ENCODE measurements at places on chromosomes 4 and X.

- peak; percentile 38 for DNase-seq
Measured at GRCh38 chr4:21768349-21769310, 179.9 kb downstream of the KCNIP4 start.

DNA sequence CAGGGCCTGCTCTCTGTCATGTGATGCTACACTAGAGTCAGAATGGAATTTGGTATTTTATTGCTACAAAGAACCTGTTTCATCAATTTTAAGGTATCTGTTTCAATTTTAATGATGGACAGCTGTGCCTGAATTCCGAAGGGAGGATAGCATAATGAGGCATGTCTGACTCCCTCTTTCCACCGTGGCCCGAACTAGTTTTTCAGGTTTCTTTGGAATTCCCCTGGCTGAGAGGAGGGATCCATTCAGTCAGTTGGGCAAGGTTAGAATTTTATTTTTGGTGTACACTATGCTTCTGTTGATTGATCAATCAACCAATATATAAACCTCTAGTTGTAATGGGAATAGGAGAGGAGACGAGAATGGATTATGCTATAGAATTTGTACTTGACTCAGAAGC is 761.8 kb downstream of the FAM133A start:
- DNase-seq = no peak

- DNase-seq = no peak
Measured at GRCh38 chr4:26862381-26862915, 1.8 kb downstream of the STIM2 start.

GRCh38 chrX:134990801-134991481 is at the start of gene SMIM10:
SMIM10 (plus strand) TSS chrX:134990991; CDS start chrX:134991096, 105 bp downstream.
- DNase-seq = peak; percentile 75

- DNase-seq = no peak
Measured at GRCh38 chr4:32890398-32890797, 2170.2 kb downstream of the PCDH7 start.

DNA sequence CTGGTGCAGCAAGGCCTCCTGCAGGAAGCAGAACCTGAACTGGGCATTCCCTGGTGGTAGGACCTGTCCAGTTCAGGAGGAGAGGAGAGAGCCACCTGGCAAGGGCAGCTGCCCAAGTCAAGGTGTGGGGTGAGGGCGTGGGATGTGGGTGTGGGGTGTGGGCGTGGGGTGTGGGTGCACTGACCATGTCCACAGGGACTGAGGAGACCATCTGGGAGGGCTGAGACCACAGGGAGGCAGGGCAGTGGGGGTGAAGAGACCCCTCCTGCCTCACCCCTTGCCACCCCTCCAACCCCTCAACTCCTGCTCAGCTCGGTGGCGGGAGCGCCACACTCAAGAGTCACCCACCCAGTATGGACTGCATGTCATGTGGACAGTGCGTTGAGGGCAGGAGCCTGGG is 117.9 kb downstream of the CPZ start:
- DNase-seq = no peak

DNA sequence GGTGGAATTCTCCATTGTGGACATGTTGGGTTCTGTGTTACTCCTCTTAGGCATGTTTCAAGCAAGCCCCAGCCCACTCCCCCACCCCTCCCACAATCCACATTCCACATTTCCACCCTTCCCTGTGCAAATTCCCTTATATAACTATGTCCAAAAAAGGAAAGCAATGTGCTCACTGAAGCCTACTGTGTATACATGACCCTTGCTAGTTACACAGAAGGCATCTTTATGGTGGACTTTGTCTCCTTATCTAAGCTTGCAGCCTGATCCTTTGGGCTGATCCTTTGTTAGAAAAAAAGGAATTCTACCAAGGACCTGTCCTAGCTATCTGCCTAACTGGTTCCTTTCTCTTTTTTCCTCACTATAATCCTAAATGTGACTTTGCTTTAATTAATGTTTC is 796.8 kb downstream of the NLGN4X start:
- no peak for DNase-seq

DNA sequence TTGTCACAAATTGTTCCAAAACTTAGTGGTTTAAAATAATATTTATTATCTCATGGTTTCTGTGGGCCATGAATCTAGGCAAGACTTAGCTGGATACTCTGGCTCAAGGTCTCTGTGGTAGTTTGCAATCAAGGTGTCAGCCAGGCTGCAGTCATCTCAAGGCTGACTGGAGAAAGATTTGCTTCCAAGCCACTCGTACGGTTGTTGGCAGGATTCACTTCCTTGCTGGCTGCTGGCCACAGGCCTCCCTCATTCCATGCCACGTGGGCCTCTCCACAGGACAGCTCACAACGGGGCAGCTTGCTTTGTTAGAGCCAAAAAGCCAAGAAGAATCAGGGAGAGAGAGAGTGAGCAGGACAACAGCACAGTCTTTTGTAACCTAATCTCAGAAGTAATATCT is 101.4 kb downstream of the WWC2 start:
- DNase-seq = peak; percentile 75

- DNase-seq = no peak
Measured at GRCh38 chr4:38774181-38774955, 8.4 kb downstream of the TLR10 start.

DNA sequence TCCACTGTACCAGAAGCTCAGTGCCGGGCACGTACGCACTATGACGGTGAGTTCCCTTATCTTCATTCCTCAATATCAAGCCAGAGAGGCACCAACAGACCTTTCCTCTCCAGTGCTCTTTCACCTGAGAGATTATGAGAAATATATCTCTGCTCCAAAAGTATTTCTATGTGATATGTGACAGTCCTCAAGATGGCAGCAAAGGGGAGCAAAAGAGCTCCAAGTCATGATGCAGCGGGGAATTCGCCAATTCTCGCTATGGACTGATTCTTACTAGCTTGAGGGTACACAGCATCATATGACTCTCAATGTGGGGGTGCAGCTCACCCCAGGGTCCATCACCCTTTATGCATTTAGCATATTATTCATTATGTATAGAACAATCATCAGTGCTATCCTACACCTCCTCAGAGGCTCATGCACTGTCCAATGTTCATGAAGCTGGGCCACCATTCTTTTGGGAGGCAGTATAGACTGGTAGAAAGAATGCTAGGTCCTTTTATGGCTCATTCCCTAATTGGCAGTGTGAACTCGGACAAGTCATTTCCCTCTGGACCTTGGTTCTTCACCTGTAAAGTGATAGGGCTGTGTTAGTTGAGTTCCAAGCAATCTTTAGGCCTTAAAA is 12.8 kb upstream of the IQSEC2 start:
- no peak for DNase-seq

- no peak for DNase-seq
Measured at GRCh38 chr4:76588274-76588673, 153.2 kb downstream of the SHROOM3 start.

- no peak for DNase-seq
Measured at GRCh38 chr4:124090021-124090420, 622.5 kb downstream of the ANKRD50 start.

GRCh38 chr4:99404595-99405287 is 30.4 kb downstream of the ADH7 start:
- peak; percentile 38 for DNase-seq

- DNase-seq = no peak
Measured at GRCh38 chr4:14340321-14340720, 662.0 kb upstream of the CPEB2 start.

DNA sequence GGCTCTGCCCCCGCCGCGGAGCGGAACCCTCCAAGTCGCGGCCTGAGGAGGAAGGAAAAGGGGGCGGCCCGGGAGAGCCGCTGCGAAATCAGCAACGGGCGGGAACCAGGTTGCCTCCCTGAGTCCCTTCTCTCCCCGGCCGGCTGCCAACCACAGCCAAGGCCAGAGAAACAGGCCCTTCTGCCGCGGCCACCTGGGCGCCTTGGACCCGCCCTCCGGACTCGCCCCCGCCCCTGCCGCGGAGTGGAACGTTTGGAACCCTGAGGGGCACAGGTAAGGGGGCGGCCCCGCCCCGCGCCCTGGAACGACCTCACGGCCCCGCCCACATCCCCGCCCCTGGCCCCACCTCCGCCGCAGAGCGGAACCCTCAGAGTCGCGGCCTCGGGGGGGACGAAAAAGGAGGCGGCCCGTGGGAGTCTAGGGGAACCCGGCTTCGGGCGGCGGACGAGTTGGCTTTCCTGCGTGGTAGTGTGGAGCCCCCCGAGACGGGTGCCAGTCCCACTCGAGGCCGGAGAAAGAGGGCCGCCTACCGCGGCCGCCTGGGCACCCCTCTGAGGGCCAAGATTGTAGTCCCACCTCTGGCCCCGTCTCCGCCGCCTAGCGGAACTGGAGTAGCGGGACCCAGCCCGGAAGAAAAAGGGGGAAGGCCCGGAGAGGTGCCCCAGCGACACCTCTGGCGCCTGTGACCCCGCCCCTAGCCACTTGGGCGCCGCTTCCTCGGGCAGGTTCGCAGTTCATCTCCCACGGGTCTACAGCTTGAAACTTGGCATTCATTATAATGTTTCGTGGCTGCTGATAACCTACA is 669 bp upstream of the PHKA2 start:
- DNase-seq = peak; percentile 85

GRCh38 chrX:149145845-149146285 is 359.2 kb downstream of the IDS start:
- no peak for DNase-seq

GRCh38 chr4:87118826-87119225 is 101.6 kb downstream of the KLHL8 start:
- DNase-seq = no peak

GRCh38 chr4:11565899-11566298 is 137.2 kb upstream of the HS3ST1 start:
- DNase-seq = no peak

DNA sequence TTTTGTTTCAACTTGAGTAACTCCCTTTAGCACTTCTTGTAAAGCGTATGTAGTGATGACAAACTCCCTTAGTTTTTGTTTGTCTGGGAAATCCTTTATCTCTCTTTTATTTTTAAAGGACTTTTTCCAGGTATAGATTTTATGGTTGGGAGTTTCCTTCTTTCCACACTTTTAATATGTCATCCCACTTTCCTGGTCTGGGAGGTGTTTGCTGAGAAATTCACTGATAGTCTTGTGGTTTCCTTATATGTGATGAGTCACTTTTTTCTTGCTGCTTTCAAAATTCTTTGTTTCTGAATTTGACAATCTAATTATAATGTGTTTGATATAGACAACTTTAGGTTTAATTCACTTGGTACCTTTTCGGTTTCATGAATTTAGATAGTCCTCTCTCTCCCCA is 353.9 kb downstream of the GPAT3 start:
- DNase-seq = no peak

GRCh38 chr4:151672996-151673395 is 87.8 kb downstream of the GATB start:
- no peak for DNase-seq

DNA sequence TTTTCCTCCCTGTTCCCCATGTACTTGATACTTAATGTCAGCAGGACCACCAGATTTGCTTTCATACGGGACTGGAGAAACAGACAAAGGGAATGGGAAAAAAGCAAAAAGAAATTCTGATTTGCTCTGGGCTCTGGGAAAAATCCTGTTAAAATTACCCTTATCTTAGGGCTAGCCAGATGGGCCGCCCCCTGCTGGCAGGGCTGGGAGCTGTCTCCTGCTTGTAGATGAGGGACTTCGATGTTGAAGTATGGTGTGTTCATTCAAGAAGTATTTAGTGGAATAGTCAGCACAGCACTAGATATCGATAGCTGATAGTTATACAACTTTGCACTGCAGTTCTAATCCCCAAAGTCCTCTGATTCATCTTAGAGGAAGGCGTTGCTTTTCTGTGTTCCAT is 45.8 kb downstream of the BCORL1 start:
- peak; percentile 68 for DNase-seq

- no peak for DNase-seq
Measured at GRCh38 chr4:125582302-125582701, 267.5 kb downstream of the FAT4 start.

DNA sequence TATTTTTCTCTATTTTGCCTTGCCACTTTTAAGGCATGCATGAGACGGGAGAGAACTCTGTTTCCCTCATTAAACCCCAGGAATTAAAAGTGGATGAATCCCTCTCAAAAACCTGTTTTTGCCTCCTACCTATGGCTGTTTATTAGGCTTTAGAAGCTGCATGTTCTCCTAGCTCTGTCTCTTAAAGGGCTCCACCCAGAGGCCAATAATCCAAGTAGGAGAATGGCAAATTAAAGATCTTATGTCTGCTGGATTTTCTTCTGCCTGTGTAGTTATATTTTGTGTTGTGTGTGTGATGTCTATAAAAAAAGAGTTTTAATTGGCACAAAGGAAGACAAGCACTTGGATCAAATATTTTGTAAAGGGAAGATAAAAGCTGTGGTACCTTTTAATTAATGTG is 32.4 kb downstream of the MAGEC1 start:
- DNase-seq = no peak

DNA sequence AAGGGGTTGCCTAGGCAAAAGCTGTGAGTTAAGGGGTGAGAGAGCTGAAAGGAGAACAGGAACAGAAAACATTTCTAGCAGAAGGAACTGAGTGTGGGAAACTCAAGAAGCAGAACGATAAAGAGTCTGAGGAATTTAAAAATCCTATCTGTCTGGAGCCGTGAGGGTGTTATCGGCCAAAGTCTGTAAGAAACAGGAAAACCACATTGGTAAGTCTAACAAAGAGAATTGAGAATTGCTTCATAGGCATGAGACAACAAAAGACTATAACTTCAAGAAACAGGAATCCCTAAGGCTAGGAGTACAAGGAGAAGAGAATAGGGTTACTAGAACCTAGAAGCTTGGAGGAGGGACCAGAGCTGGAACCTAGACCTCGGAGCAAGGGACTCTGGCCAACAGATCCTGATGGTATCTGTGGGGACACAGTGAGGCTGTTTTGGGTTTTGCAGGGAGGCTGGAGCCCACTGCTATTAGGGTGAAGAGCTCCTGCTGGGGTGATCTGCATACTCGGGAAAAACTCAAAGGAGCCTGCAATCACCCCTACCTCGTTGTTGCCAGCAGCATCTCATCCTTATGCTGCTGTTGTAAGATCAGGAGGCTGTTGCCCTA is 175.6 kb downstream of the FBXO8 start:
- no peak for DNase-seq

GRCh38 chr4:77235289-77235854 is 78.4 kb downstream of the CCNG2 start:
- no peak for DNase-seq

GRCh38 chrX:104968241-104968640 is 252.3 kb downstream of the TEX13A start:
- no peak for DNase-seq

DNA sequence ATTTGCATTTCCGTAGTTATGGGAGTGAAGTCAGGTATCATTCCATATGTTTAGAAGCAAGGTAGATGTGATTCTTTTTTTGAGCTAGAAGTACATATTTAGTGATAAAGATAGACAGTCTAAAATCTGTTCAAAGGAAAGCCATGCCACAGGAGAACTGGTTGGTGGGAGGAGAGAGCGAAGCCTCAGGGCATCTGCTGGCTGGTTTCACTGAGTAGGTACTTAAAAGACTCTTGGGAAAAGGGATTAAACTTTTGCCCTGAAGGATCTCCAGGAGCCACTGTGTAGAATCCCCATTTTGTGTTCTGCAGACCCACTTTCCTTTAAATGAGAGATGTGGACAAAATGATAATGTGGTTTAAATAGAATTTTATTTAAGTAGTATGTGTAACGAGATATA is 89.6 kb downstream of the SHROOM2 start:
- DNase-seq = no peak

GRCh38 chrX:130555341-130555740 is 153.6 kb downstream of the RBMX2 start:
- no peak for DNase-seq

- DNase-seq = peak; percentile 21
Measured at GRCh38 chr4:170089274-170089667, 485 bp downstream of the AADAT start.

All from Calu3 (cell line).